ENCODE measurements at places on chromosomes 5 and 9.

GRCh38 chr5:39255406-39255805 lies 36.0 kb upstream of the FYB1 start:
- DNase-seq = no peak

- DNase-seq = no peak
Observed at GRCh38 chr9:71891557-71892189, 19.3 kb downstream of the ABHD17B start.

DNA sequence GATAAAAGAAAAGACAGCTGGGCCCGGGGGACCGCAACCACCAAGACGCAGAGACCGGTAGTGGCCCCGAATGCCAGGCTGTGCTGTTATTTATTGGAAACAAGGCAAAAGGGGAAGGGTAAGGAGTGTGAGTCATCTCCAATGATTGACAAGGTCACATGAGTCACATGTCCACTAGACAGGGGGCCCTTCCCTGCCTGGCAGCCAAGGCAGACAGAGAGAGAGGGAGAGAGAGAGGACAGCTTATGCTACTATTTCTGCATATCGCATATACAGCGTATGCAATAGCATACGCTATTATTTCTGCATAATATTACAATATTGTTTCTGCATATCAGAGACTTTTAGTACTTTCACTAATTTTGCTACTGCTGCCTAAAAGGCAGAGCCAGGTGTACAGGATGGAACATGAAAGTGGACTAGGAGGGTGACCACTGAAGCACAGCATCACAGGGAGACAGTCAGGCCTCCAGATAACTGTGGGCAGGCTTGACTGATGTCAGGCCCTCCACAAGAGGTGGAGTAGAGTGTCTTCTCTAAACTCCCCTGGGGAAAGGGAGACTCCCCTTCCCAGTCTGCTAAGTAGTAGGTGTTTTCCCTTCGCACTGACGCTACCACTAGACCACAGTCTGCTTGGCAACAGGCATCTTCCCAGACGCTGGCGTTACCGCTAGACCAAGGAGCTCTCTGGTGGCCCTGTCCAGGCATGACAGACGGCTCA lies 50.3 kb downstream of the RFX3 start:
- no peak for DNase-seq

DNA sequence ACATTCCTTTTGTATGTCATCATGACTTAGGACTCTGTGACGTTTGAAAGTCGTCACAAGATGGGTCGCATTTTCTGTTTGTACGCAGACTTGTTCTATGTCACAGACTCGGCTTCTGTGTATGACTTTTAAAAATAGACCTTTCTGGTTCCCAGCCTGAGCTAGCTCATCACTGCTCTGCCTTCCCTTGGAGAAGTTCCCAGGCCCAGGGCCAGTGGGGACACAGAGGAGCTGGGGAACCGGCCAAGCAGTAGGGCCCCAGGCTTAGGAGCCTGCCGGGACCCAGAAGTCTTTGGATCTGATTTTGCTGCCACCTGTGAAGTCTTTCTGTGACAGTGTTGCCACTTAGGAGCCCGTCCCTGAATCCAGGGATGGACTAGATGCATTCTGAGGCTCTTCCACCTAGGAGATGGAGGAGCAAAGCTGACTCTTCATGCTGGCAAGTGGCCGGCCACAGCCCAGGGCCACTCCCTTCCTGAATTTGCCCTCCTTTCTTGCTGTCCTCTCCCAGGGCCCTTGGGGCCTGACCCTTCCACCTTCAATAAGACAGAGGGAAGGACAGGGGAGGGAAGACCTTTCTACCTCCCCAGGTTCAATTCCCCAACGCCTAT lies 18.1 kb upstream of the UBE2QL1 start:
- peak; percentile 19 for DNase-seq

DNA sequence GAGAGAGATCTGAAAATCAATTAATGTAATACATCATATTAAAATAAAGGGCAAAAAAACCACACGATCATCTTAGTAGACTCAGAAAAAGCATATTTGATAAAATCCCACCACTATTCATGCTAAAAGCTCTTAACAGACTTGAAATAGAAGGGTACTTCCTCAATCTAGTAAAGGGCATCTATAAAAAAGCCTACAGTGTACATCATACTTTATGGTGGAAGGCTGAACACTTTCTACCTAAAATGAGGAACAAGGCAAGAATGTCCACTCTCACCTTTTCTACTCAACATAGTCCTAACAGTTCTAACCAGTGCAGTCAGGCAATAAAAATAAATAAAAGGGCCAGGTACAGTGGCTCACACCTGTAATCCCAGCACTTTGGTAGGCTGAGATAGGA lies 38.9 kb downstream of the POLK start:
- DNase-seq = no peak

- no peak for DNase-seq
Observed at GRCh38 chr5:35853631-35854030, 3.1 kb upstream of the IL7R start.

- DNase-seq = no peak
Observed at GRCh38 chr5:81188962-81189361, 44.2 kb upstream of the CKMT2 start.

GRCh38 chr5:81105261-81105877 lies 127.8 kb upstream of the CKMT2 start:
- DNase-seq = no peak

- no peak for DNase-seq
Observed at GRCh38 chr5:168366116-168366515, 74.7 kb downstream of the WWC1 start.

DNA sequence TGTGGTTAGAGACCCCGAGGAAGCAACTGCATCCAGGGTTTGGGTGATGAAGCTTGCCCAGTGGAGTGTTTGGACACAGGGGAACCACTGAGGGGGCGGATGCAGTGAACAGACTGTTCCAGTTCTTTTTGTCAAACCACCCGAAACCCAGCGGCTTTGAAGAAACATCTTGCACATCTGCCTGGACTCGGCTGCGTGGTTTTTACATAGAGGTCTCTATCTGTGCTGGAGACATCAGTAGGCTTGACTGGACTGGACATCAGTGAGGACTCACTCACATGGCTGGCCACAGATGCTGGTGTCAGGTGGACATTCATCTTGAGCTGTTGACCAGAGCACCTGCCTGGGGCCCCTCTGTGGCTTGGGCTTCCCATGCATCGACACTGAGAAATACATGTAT lies 15.3 kb upstream of the SPATA31E1 start:
- no peak for DNase-seq

DNA sequence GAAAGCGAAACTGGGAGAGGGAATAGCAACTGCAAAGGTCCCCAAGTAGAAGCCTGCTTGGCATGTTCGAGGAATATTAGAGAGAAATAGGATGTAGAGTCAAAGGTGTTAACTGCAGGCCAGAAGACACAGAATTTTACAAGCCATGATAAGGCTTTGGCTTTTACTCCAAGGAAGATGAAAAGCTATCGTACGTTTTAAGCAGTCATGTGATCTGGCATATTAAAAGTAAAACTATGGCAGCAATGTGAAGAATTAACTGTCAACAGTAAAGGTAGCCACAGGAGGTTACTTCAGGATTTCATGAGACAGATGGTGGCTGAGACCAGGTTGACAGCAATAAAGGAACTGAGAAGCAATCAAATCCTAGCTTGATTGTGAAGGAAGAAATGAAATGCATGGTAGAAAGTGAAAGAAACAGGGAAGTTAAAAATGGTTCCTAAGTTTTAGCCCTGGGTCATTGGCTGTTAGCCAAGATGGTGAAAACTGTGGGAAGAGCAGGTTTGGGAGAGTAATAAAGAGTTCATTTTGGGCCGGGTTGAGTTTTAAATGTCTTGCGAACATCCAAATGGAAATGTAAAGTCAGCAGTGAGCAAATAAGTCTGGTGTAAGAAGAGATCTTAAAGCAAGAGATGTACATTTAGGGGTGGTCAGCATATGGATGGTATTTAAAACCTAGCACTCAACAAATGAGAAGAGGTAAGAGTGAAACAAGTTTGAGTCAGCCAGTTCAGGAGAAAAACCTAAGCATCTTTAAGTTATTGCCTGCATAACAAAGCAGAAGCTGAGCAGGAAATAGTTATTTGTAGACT lies 20.3 kb upstream of the TTC33 start:
- DNase-seq = no peak

- no peak for DNase-seq
Observed at GRCh38 chr5:141692919-141693725, 11.1 kb upstream of the ARAP3 start.

- DNase-seq = no peak
Observed at GRCh38 chr5:44885903-44886302, 77.2 kb downstream of the MRPS30 start.

DNA sequence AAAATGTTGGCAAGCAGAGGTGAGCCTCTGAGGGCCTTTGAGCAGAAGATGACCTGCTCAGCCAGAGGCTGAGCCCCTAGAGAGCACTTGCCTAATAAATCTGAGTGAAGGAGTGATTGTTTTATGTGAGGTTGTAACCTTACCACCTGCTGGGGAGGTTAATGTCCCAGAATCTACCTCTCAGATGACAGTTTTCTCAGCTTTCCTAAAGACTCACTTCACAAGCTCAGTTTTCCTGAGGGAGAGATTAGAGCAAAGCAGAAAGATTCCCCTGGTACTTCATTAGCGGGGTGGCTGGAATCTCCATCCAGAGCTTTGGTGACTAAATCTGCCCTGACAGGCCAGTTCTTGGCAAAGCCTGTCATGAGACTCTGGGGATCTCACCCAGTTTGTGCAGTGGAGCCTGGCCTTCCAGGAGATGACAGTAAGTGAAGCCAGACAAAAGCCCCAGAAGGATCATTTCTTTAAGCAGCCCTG lies 48.8 kb upstream of the GALNT10 start:
- DNase-seq = no peak

All from midbrain (tissue), 1 donor.